ENCODE measurements at places on chromosomes 11 and 22.
A peak's percentile ranks its signal among the peaks of the same experiment; 100 is the strongest.

- DNase-seq = no peak
These were observed 5.2 kb upstream of the SMTN start for GRCh38 chr22:31075961-31076360.

DNA sequence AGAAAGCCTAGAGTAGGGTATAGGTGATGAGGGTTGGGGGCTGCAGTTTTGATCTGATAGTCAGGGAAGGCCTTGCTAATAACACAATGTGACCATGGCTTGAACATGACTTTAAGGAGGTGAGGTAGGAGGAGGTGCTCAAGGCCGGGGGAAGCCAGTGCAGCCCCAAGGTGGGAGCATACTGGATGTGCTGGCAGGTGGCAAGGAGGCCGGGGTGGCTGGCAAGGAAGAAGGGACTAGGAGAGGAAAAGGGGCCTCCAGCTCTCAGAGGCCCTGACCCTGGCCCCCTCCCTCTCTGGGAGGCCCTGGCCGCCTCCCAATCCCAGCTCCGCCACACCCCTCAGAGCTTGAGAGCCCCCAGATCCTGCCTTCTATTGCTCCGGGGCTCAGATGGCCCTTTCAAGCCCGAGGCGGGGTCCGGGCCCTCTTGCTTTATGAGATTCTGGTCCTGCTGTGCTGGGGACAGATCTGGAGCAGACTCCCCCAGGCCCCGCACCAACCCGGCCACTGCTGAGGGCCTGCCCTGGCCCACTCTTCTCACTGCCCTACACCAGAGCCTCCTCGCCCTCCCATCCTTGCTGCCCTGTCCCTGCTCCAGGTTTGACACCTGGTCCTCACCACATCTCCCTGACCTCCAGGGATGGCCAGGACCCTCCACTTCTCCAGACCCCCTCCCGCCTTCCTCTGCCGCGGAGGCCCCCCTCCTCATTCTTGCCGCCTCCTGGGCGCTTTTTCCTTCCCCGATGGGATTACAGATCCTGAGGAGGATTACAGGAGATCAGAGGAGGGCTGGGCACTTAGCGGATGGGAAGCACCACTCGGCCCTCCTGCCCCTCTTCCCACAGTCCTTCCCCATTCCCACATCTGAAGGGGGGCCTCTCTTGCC is 1.8 kb downstream of the PITPNM1 start:
- no peak for DNase-seq

GRCh38 chr11:130608287-130608686 is 159.8 kb downstream of the ADAMTS15 start:
- no peak for DNase-seq

DNA sequence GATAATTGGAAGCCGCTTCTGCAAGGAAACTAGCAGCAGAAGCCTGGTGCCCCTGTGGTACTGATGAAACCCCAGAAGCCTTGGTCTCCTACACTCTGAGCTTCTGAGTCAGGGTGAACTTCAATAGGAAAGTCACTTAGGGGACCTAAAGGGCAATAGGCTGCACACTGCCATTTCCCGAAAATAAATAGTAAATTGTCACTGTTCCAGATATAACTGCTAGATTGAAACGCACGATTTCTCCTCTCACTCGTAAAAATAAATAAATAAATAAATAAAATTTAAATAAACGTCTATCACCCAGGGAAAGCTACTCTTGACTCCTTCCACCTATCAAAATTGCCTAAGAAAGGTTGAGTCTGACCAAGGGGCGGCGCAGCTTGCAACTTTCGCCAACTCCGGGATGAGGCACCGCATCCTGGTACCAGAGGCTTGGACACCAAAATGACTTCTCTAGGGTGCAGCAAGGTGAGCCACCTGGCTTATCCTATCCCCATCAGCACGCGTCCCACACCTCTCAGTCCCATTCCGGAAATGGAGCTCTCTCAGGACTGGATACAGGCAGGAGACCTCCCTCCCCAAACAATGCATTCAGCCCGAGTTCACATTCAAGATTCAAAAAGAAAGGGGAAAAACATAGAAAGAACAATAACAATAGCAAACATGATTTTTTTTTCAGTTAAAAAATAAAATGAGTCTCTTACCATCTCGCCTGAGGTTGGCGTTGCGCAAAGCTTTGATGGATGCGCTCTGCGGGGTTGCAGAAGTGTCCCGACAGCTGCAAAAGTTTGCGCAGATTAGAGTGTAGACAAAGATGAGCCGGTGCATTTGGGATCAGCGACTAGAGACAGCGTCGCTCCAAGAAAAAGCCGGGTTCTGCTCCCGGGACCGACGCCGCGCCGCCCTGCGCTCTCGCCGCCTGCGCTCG is 583 bp downstream of the PDGFD start:
- DNase-seq = no peak

DNA sequence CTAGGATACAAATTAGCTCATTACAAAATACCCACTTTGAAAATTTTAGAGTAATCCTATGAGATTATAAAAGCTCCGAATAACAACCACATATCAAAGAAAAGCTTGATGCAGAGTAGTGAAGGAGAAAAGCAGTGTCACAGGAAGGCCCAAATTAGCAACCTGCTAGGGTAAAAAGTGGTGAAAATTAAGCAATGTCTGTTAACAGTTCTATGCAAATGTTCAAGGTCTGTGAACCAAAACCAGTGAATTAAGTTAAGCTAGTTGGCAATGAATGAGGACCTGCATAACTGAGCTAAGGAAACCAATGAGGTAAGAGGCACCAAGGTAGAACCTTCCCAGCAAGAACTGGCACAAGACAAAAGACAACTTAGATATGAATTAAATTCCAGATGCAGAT is 29.6 kb downstream of the PRDM10 start:
- peak; percentile 68 for DNase-seq

Data from GM20000 (cell line).